Right forelimb (tissue), 1 donor: ENCODE measurements at places on chromosomes 3 and 15.

DNA sequence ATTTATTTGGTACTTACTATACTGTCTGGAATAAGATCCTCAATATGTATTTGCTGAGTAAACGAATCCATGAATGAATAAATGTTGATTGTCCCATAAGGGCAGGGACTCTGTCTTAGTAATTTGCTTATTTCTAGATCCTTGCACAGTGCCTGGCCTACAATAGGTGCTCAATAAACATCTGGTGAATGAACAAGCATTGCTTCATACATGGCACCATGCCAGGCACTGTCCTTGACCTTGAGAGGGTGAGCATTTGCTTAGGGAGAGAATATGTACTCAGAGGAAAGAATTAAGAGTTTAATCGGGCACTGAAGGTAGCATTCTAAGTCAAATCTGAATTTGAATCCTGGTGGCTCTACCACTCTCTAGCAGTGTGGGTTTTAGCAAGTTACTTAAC, 282.1 kb downstream of the THSD4 start:
- no peak for DNase-seq

GRCh38 chr3:22951910-22952309, 251.2 kb upstream of the UBE2E2 start:
- DNase-seq: peak; percentile 74

DNA sequence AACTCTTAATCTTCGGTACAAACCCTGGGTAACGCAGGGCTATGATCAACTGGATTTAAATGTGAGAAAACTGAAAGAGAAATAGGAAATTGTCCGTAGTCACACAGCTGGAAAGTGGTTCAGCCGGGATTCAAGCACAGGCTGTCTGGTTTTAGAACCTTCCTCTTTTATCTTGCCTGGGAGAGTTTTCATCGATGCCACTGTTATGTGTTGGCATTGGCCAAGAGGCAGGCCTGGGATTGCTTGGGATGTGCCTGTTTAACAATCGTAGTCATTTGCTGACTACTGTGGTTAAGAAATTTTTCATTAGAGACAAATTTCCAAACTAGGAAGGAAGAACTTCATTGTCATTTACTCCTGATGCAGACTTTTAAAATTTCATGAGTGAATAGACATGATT, 4.3 kb downstream of the MCTP2 start:
- DNase-seq: no peak

DNA sequence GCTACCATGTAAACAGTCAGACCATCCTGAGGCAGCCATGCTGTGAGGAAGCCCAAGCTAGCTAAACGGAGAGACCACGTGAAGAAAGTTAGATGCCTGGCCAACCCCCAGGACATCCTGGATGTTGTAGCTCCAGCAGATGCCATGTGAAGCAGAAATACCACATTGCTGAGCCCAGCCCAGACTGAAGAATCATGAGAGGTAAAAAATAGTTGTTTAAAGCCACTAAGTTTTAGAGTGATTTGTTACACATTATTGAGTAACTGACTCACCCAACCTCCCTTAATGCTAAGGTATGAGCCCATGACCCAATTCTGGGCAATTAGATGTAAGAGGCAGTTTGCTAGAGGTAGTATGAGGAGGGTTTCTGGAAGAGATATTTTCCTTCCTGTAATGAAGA, 200.5 kb downstream of the THRB start:
- DNase-seq: no peak

DNA sequence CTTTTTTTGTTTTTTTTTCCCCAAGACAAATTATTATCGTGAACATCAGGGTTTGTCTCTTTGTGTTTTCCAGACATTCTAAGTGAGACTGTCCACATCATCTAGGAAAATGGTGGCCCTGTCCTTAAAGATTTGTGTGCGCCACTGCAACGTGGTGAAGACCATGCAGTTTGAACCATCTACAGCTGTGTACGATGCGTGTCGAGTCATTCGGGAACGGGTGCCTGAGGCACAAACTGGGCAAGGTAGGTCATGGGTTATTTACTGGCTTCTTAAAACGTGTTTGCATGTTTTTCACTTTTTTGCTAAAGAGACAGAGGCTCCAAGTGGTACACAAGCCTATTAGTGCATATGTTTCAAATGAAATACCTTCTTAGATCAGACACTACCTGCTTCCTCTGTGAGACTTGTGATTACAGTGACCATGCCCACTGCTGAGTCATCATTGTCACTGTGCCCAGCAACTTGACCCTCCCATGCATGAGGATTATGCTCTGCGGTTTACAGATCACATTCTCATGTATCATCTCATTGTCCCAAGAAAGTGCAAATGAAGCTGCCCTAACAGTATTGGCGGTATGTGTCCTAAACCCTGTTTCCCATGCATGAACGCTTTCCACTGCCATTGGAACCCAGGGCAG, 395.2 kb upstream of the TPM1 start:
- DNase-seq: no peak

GRCh38 chr15:89226359-89227221, 5.2 kb upstream of the RLBP1 start:
- no peak for DNase-seq

DNA sequence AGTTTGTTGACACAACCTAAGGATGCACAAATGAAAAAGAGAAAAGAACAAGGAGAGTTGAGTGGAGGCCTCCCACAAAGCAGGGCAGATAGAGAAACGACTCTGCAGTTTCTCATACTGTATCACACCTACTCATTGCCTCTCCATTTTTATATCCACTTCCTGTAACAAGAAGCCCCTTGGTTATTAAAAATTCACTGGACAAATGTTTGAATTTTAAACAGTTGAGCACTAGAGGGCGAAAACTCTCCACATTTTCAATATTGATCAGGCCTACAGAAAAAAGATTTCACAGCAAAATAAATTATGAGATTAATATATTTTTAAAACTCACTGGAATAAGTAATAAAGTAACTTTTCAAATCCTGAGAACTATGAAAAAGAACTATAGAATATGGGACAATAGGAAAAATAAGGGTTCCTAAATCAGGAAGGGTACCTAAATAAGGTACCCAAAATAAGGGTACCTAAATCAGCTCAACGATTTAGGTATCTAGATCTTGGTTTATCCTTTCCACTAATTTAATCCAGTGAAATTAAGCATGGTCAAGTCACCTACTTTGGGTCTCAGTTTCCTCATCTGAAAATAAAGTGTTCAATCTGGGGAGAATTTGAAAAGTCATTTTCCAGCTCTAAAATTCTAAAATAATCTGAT, 47.0 kb upstream of the PPIB start:
- DNase-seq: no peak

DNA sequence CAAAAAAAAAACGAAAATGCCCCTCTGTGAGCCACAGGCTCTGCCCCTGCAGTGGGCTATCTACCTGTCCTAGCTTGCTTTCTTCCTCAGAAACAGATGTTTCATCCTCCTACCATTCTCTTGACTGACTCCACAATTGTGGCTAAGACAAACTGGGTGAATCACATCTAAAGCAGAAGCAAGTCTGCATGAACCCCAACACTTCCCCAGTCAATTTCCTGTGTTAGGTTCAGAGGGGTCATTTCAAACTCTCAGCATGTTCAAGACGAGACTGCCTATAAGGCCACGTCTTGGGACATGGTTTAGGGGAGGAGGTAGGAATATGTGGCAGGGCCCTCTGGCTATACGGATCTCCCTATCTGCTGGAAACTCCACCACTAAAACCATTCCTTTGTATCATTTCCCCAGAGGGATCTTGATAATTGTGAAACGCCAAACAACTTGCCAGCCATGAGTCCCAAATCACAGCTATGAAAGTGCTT, 28.6 kb upstream of the ANKDD1A start:
- DNase-seq: no peak

GRCh38 chr3:157201648-157202278, 41.8 kb upstream of the CCNL1 start:
- no peak for DNase-seq

DNA sequence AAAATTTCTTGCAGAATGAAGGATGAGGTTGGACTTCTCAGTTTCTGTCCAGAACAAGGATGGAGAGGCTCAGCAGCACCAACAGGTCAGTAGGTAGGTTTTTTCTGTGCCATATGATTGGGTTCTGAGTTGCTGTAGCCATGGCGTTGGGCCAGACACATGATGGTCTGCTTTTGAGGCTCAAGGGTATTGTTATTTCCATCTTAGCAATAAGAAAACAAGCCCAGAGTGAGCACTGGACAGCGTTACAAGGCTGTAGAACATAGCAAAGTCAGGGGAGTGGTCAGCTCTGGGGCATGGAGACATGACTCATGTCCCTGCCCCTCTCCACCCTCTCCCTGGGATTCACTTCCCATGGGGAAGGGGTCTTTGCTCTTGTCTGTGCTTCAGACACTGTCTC, 137.6 kb upstream of the TOPAZ1 start:
- no peak for DNase-seq

GRCh38 chr15:49064281-49064653, 18.0 kb upstream of the SECISBP2L start:
- no peak for DNase-seq

DNA sequence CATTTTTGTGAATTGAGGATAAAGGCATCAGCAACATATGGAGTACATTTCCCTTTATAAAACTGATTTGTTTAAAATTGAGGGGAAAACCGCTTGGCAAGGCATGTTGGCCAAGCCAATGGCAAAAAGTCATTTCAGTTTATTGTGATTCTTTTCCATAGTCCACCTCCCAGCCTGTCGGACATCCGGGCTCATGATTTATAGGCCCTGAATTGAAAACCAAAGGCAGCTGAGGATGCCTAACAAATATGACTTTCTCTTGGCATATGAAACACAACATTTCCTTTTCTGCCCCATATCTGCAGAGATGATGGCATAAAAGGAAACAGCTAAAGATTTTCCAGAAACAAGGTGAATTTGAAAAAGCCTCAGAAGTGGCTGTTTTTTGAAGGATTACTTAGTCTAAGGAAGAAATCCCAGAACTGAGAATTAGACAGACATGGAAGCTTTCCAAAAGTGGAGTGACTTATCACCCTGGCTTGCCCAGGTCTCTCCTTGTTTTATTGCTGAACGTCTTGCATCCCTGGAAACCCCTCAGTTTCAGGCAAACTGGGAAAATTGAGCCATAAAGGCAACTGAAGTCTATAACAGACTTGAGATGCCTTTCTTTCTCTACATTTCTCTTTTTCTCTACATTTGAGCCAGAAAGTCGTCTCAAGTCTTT, 74.0 kb downstream of the COL8A1 start:
- DNase-seq: no peak

- no peak for DNase-seq
These were observed 716 bp downstream of the CPEB1 start for GRCh38 chr15:82646250-82647044.

DNA sequence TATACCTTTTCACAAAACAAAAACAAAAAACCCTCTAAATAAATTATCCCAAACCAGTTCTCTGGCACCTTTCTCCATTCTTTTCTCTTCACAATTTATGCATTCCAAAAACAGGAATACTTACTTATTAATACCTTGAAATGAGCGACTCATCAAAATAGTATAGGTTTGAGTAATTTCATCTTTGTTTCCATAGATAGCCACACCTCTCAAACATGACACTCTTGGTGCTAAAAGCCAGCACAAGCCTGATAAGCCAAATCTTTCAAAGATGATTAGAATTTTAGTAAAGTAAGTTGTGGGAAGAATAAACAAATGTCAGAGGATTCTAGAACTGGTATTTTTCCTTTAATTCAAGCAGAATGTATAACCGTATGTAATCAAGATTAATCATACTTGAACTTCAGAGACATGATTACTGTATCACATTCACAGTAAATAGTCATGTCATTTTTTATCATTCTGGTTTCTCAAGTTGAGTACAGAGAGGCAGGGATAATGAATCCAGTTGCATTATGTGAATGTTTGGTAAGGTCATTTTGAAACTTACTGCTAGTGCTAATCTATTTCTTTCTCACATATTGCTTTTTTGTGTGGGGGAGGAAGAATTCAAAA, 12.1 kb upstream of the WDR5B start:
- no peak for DNase-seq

- DNase-seq: no peak
These were observed 4.3 kb downstream of the TMPRSS7 start for GRCh38 chr3:112038863-112039262.

DNA sequence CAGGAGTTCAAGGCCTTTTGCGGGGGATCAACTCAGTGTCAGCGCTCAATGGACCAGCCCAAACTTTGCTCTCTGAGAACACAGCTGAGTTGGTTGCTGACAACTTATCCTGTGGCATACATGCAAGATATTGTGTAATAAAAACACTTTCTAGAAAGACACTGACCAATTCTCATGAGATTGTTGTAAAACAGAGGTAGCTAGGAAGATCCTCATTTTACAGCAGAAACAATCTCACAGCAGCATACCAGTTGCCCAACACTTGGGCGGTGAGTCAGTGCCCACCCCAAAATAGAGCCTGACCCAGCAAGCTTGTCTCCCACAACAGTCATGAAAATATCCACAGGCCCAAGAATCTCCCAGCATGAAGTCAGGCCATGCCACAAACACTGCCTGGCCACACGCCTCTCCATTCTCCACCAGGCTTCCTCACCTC, 18.2 kb downstream of the KLHL6 start:
- DNase-seq: no peak

GRCh38 chr15:91072161-91072560, 27.9 kb upstream of the SV2B start:
- no peak for DNase-seq

GRCh38 chr15:96756146-96756545, 425.6 kb downstream of the NR2F2 start:
- DNase-seq: no peak

GRCh38 chr3:55128225-55128823, 200.5 kb upstream of the LRTM1 start:
- no peak for DNase-seq
